ENCODE measurements at places on chromosomes 6 and 20.

- DNase-seq, result no peak
Measured at GRCh38 chr20:47531458-47531857, 29.8 kb downstream of the NCOA3 start.

GRCh38 chr20:56987986-56988385 lies 278.5 kb downstream of the BMP7 start:
- no peak for DNase-seq

DNA sequence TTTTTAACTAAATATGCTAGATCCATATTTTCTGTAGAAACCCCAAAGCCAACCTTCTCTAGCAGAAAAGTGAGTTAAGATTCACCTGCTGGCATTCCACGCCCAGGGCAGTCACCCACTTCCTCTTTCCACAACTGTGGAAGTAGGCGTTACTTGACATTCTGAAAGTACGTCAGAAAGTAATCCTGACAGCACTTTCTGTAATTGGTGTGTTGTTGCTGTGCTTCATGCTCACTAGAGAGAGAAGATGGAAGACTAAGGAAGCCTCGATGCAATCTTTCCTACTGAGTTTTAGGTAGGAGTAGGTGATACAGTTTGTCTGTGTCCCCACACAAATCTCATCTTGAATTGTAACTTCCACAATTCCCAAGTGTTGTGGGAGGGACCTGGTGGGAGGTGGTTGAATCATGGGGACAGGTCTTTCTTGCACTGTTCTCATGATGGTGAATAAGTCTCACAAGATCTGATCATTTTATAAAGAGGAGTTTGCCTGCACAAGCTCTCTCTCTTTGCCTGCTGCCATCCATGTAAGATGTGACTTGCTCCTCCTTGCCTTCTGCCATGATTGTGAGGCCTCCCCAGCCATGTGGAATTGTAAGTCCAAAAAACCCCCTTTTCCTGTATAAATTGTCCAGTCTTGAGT lies 101.1 kb downstream of the MAP3K7 start:
- no peak for DNase-seq

DNA sequence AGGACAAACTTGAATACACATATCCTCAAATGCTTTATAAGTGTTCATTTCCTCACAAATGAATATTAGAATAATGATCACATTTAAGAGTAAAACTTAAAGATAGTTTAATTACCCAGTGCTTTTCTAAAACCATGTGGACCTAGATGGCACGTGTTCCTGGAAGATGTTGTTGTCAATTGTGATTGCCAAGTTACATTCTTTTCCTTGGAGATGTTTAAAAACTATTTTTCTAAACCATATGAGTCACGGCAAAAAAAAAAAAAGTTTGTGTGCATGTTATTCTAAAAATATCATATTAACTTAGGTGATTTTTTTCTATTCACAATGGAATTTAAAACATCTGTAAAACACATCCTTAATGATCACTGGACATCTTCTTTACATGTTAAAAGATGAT lies 51.1 kb downstream of the RCAN2 start:
- DNase-seq, result no peak

DNA sequence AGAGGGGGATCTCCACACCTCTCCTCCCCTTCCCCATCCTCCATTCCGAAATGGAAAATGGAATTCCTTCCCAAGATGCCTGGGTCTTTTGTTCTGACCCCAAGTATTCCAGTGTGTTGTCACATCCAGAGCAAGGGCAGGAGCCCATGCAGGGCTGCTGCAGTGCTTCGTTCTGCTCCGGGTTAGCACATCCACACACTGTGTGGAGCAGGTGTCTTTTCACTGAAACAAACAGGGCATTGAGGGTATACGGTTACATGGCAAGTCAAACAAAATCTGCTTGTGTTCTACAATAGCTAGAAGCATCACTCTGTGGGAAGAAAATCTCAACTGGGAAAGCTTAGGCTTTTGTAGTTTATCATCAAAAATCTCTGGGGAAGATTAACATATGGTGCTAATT lies 56.9 kb downstream of the LYRM2 start:
- no peak for DNase-seq

DNA sequence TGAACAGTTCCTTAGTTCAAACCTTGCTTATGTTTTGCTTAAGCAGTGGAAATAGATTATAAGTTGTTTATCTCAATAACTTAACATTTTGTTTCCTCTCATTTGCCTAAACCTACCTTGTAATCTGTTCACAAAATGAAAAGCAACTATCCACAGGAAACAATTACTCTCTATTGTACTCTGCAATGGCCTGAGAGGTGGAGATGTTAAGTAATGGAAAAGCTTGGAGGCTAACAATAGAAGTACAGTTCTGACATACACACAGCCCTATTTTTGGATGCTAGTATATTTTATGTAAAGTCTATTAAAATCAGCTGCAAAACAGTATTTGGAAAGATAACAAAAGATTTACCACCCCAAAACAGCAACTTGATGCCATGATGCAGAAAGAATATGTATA lies 82.1 kb downstream of the TINAG start:
- DNase-seq, result no peak

GRCh38 chr20:2507875-2508630 lies 662 bp downstream of the ZNF343 start:
- DNase-seq, result no peak

DNA sequence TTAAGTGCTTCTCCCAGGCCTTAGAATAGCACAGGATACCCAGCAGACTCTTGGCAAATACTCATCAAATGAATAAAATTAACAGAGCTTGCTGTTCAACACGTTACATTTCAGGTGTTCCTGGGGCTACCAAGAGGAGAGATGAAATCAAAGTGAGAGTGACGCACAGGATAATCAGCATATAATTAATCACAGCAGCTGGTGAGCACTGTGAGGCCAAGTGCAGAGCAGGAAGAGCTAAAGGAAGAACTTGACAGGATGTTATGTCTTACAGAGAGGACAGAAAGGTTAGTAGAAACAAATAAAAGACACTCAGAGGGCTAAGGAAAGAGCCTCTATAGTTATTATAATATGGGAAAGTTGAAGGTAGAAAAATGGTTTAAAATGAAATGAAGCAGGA lies 8.8 kb downstream of the PPIL1 start:
- DNase-seq, result no peak

- no peak for DNase-seq
Measured at GRCh38 chr6:89387516-89388201, 24.4 kb downstream of the RRAGD start.

DNA sequence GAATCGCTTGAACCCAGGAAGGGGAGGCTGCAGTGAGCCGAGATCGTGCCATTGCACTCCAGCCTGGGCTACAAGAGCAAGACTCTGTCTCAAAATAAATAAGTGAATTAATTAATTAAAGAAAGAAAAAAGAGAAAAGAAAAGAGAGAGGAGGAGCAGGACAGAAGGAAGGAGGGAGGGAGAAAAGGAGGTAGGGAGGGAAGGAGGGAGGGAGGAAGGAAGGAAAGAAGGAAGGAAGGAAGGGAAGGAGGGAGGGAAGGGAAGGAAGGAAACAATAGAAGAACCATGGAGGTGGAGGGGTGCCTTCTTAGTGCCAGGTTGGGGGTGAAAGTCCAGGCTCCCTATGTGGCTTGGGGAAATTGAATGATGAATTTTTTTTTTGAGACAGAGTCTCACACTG lies 6.5 kb upstream of the AHCY start:
- no peak for DNase-seq

- DNase-seq, result no peak
Measured at GRCh38 chr6:143233554-143234285, 173.0 kb downstream of the AIG1 start.

GRCh38 chr20:60490217-60491050 lies 532.2 kb downstream of the CDH26 start:
- no peak for DNase-seq

DNA sequence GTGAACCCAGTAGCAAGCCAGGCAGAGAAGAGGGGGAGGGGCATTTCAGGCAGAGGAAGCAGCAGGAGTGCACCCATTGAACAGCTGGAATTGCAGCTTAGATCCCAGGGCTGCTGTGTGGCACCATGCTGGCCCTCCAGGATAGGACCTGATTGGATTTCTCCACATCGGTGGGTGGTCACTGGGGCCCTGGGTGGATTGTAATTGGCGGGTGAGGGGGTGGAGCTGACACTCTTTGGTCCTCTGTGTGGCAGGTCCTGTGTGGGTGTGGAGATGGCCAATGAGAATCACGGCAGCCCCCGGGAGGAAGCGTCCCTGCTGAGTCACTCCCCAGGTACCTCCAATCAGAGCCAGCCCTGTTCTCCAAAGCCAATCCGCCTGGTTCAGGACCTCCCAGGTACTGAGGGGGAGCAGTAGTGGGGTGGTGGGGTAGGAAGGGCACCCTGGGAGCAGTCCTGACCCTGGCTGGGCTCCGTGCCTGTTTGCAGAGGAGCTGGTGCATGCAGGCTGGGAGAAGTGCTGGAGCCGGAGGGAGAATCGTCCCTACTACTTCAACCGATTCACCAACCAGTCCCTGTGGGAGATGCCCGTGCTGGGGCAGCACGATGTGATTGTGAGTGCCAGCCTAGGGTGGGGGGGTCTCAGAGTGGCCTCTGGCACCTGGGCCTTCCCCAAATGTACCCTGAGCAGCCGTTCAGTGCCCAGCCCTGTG lies 4.4 kb downstream of the PCIF1 start:
- DNase-seq, result no peak
